T-cell (primary cell): ENCODE measurements at places on chromosomes 5 and 9. TPM values are rescaled to one million over a fixed set of nuclear protein-coding genes. Genes with fewer than 3 reads are reported as not detected.

ZFP2 gene
- total RNA-seq: 1.3 TPM

ATP10B gene
- total RNA-seq: 0.07 TPM

ELAVL2 gene
- 0.79 TPM for total RNA-seq

GRCh38 chr5:137621861-137622823 is 113.7 kb downstream of the KLHL3 start:
- DNase-seq: no peak

DNA sequence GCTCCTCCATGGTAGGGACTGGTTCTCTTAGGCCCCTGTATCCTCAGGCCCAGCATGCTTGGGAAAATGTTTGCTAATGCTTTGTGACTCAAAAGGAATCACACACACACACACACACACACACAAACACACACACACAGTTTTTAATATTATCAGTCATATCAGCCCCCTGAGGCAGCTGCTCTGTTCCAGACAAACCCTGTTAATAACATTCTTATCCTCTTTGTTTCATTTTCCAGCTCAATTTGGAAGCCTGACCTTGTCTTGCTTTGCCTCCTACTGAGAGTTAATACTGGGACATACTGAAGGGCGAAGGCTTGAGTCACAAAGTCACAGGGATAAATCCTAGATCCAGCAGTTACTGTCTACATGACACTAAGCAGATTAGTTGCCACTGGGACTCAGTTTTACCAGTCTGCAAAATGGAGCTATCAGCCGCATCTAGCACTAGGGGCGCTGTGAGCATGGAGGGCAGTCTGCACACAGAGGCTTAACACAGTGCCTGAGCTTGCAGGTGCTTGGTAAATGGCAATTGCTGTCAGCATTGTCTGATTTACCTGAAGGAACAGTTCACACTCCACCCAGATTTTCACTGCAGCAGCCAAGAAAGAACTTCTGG is 37.1 kb upstream of the KCNMB1 start:
- DNase-seq: no peak

DNA sequence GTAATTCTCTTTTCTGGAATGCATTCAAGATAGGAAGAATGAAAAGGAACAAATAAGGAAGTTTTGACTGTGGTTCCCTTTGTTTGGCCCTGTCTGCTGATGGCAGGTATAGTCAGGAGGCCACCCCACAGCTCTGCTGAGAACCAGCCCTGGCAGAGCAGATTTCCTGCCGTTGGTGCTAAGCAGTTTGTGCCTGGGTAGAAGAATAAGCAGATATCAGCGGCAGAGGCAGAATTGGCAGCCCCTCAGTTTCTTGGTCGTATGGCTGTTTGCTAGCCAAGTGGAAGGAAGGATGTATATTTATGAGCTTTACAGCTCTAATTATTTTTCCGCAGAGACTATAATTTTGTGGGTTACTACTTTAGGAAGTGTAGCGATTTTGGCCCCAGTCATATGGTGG is 310.2 kb upstream of the RFX3 start:
- DNase-seq: no peak

DNA sequence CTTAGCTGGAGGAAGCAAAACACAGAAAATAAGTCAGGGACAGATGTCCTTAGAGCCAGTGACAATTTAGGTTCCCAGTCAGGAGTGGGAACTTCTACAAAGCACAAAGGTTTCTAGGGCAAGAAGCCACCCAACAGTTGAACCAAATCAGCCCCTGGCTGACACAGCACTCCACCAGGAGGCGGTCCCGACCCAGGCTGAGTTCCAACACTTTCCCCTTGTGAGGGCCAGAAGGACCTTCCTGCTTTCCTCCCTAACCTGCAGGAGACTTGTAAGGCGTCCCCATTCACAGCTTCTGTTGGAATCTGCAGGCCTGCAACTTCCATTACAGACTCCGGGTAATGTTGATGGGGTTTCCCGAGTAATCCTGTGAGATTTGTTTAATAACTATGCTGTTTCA is 416.4 kb upstream of the IRX1 start:
- DNase-seq: no peak

- DNase-seq: no peak
Observed at GRCh38 chr5:73960426-73960825, 334.4 kb downstream of the ARHGEF28 start.
